ENCODE measurements at places on chromosomes 5 and 9.

GRCh38 chr5:91225848-91226686 is 157.1 kb downstream of the ARRDC3 start:
- DNase-seq = peak; percentile 24

- DNase-seq = no peak
Observed at GRCh38 chr9:125043631-125044030, 99.7 kb downstream of the SCAI start.

DNA sequence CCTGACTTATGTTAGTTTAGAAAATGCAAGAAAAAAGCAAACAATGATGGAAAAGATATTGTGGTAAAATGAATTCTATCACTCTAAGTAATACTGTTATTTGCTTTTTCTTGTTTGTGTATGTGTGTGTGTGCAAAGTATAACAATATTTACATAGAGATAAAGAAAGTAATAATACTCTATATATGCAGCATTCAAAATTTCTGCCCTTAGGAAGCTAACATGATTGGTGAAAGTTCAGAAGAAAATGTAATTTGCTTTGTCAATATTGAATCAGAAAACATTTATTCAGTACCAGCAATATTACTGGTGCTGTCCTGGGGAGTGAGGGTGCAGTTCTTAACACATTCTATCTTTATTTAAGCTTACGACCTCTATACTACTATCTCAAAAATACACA is 12.9 kb upstream of the PRDM9 start:
- DNase-seq = no peak

DNA sequence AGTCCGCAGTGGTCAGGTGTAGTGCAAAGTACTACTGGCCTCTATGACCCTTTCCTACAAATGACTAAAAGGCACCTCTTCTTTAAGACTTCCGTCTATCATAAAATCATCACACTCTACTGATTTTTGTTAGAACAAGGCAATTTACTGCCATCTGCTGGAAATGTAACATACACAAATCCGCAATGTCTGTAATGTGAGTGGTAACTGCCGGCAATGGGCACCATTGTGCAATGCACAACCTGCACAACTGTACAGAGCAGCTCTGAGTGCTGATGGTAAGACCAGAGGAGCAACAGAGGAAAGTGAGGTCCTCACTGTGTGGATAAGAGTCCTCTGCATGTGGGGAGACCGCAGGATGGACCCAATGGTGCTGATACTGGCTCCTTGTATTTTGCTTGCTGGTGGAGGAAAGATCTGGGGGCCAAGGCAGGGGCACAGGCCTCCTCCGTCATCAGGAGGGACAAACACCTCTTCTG is 103.7 kb downstream of the ATPSCKMT start:
- DNase-seq = no peak

DNA sequence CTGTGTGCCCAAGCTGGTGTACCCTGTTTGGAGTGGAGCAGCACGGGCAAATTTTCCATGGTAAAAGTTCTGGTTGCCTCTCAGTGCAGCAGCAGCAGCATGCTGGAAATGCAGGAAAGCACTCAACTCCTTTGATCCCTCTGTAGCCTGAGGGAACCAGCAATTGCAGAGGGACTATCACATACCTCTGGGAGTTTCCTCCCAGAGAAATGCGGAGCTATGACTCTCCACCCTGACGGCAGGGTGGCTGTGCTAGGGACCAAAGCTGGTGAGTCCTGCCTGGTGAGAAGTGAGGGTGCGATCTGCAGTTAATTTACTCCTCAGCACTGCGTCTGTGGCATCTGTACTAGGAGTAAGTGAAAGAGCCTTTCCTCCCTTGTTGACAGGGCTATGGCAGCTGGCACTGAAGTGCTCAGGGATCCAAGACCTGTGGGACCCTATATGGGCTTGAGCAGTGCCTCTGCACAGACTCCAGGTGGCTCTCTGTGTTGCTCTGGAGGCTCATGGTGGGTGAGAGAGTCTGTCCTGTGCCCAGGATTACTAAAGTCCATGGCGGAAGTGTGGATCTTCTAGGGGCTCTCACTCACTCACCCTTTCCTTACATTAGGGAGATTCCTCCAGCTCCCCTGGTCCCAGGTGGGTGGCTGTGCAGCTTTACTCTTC is 601.2 kb upstream of the TYRP1 start:
- no peak for DNase-seq

GRCh38 chr5:175123542-175123941 is 320.4 kb downstream of the DRD1 start:
- DNase-seq = no peak

- DNase-seq = no peak
Observed at GRCh38 chr9:35306283-35306682, 144.5 kb downstream of the UNC13B start.

GRCh38 chr9:133419005-133419404 is 1.2 kb upstream of the REXO4 start:
- DNase-seq = no peak

DNA sequence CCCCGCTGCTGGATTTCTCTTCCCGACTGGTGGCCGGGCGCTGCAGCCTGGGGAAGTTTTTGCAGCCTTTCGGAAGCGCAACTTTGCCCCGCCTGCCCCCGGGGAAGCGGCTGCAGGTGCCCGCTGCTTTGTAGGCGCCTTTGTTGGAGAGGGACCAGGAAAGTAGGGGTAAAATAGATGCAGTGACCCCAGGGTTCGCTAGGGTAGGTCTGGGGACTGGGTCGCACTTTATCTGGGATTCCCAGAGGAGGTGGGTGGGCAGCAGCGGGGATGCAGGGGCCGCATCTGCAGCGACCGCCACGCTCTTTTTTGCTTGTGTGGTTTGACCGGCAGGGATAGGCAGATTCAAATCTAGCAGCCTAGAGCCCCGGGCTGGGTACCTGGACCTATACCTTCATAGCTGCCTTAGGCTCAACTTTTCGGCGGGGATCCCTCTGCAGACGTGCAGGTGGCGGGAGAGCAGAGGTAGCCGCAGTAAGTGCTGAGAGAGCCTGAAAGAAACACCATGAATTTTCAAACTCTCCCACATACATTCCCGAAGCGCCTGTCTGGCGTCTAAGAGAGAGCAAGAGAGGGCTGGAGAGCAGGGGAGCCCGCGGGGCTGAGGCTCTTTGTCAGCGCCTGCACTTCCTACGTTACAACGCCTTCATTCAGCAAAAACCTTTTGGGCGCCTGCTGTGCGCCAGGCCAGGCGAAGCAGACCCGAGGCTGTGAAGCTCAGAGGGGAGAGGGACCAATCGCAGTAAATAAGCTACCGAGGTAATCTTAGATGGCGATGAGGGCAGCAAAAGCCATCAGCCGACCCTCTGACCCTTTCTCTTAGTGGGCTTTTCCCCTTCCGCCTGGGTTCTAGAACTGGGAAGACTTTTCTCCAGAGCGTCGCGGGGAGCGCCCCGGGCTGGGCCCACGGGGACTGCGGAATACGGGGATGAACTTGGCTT is 642 bp downstream of the SV2C start:
- no peak for DNase-seq

DNA sequence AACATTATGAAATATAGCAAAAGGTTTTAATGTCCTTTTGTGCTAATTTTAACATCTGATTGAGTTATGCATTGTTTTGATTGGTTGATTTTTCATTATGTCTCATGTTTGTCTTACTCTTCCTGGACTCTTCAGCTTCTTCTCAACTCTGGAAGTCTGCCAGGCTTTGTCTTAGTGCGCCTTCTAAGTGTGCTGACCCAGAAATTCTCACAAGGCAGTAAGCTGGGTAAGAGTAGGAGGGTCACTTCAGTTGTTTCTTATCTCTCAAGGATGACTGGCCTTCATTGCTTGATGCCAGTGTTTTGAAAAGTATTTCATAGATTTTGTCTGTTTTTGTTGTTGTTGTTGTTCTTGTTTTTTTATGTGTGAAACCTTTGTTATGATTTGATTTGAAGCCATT is 59.2 kb downstream of the RIC1 start:
- no peak for DNase-seq

DNA sequence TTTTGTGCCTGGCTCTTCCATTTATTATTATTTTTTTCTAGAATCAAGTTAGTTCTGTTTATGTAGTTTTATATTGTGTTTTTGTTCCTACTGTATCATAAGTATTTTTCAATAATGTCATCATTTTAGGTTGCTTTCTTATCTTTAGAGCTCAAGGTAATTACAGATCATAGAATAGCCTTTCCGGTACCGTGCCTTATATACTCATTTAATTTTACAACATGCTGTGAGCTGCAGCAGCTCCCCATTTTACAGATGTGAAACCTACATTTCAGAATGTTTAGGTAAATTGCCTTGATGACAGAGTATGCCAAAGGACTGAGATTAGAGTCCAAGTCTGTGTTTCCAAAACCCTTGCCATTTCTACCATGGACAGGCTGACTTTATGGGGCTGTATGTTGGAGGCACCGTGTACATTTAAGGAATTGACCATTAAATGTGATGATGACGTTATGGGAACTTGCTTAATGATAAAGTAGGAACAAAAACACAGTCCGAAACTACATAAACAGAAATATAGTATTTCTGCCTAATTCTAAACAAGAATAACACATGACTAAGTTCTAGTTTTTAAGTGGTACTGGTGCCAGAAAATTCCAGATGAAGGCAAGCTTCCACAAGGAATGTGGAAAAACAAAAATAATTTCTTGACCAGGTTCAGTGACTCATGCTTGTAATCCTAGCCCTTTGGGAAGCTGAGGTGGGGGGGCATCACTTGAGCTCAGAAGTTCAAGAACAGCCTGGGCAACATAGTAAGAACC is 97.7 kb downstream of the IQGAP2 start:
- DNase-seq = no peak

GRCh38 chr5:139683295-139684271 is 35.4 kb downstream of the CXXC5 start:
- no peak for DNase-seq

GRCh38 chr9:90942555-90942954 is 140.9 kb downstream of the SYK start:
- no peak for DNase-seq

DNA sequence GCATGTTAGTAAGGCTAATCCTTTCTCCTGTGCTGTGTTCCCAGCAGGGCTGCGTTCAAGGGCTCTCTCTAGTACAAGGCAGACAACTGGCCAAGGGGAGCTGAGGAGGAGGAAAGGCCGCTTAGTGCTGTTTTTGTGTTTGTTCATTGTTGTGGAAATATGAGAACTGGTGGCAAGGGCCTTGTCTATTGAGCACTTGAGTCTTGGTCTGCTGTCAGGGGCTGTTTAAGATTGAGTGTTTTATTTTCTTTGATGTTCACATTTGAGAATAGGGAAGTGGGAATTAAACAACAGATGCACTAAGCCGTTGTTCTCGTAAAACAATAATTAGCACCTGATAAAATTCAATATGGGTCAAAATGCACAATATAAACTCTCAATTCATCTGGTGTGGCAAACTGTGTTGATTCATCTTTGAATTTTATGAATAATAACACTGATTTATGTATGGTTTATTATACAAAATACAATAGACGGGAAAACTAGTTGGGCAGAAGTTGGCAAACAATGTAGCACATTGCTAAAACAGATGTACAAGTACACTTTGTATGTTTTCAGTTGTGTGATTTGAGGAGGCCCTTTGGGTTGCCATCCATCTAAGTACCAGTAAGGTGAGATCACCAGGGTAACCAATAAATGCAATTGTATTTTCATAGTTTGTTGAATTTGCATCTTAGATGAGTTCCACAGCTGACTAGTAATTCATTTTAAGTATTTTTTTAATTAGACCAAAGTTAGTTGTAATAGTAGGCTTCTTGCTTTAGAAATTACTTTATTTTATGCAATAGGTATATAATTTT is 97.6 kb upstream of the GRHPR start:
- no peak for DNase-seq

DNA sequence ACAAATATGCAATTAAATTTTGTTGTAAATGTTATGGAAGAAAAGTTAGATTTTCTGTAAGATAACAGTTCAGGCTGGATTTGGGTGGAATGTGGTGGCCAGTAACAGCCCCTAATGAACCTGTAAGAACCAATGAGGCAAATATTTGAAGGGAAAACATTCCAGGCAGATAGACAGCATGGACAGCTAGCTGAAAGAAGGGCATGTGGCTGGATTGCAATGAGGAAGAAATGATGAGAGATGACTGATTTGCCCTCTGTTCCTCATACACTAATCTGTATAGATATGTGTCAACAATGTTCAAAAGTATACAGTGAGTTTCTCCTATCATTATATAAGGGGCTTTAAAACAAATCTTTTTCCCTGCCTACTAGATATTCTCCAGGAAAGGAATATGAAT is 58.8 kb downstream of the MAN2A1 start:
- no peak for DNase-seq

DNA sequence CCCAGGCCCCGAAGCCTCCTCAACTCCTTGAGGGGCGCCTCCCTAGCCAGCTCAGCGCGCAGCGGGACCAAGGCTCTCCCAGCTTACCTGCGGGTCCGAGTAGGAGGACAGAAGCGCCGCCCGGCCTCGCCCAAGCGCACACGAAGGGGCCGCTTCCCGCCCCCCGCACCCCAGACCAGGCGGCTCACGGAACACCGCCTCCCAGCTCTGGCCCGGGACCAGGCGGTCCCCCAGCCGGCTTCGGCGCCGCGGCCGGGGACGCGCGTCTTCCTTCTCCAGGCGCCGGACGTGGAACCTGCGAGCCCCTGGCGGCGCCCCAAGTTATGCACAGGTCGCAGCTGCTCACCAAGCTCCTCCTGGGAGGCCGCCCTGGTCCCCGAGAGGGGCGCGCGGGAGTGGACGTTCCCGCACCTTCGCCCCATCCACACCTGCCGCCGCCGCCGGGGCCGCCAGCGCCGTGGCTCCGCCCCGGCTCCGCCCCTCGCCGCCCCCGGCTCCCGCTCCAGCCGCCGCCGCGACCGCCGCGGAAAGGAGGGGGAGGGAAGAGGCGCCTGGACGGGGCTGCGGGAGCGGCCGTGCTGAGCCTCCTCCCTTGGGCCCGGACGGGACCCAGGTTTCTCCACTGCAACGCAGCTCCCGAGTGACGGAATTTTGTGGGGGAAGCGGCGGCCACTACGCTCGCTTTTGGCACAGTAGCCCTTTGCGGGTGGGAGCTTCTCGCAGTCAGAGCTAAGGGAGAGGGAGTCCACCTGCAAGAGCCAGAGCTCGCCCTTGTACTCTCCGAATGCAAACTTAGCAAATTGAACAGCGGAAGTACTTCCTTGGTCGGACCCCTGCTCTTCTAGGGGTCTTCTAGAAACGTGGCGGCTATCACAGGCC is 77.5 kb upstream of the IFNE start:
- peak; percentile 40 for DNase-seq

- no peak for DNase-seq
Observed at GRCh38 chr5:9165546-9165945, 380.3 kb downstream of the SEMA5A start.

DNA sequence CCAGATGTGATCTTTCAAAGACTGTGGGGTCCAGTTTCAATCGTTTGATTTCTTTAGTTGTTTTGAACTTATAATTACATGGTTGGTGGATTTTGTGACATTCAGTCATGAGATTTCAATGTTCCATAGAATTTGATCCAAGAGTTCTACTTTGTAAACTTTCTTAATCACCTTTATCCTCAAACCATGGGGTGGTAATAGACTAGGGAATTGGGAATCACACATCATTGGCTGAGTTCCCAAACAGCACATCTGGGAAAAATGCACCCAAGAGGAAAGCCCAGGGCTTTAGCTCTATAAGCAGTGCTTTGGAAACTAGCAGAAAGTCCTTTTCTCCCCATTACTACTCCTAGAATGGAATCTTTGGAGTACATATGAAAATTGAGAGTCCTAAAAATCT is 177.6 kb downstream of the NNT start:
- DNase-seq = no peak
